M059J (cell line): ENCODE measurements at places on chromosomes 12 and 14. TPM values are rescaled to one million over a fixed set of nuclear protein-coding genes. Genes with fewer than 3 reads are reported as not detected.
A peak's percentile ranks its signal among the peaks of the same experiment; 100 is the strongest.

GRCh38 chr12:113766131-113766878 is 199.8 kb downstream of the RBM19 start:
- no peak for DNase-seq

GRCh38 chr12:45726603-45727300 is 2.8 kb upstream of the ARID2 start:
- peak; percentile 48 for DNase-seq

The SERPINA9 gene
- not detected in 2 replicates for total RNA-seq

The KRT7 gene
- total RNA-seq: 3.0 and 8.4 TPM in 2 replicates

The CLEC9A gene
- 0.07 TPM in 1 of 2 replicates, not detected in the other for total RNA-seq

The GALNT6 gene
- total RNA-seq: 31.4 and 48.0 TPM in 2 replicates

DNA sequence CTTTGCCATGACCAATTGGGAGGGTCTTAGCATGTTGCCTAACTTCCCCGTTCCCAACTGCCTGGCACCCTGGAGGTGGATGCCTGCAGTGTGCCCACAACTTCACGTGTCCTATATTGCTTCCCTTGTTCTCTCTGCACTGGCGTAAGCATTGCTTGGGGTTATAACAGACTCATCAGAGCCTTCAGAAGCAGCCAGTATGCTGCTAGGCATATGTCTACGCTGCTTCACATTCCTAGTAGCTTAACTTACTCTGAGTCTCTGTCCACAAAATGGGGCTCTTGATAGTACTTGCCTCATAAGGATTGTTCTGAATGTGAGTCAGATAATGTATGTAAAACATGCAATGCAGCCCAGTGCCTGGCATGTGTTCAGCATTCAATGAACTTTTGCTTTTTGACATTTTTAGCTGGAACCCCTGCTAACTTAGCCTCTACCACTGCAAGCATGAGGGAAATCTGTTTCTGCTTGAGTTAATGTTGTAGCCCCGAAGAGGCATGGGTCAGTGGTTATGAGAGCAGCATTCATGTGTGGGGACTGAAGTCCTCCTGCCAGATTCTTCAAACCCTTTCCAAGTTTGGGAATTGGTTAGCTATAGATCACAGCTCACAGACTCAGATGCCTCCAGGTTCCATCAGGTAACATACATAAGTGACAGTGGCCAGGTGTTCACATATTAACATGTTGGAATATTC is 2.8 kb downstream of the SLC5A8 start:
- no peak for DNase-seq

- no peak for DNase-seq
Measured at GRCh38 chr12:120242275-120242799, 23.2 kb downstream of the PXN start.

DNA sequence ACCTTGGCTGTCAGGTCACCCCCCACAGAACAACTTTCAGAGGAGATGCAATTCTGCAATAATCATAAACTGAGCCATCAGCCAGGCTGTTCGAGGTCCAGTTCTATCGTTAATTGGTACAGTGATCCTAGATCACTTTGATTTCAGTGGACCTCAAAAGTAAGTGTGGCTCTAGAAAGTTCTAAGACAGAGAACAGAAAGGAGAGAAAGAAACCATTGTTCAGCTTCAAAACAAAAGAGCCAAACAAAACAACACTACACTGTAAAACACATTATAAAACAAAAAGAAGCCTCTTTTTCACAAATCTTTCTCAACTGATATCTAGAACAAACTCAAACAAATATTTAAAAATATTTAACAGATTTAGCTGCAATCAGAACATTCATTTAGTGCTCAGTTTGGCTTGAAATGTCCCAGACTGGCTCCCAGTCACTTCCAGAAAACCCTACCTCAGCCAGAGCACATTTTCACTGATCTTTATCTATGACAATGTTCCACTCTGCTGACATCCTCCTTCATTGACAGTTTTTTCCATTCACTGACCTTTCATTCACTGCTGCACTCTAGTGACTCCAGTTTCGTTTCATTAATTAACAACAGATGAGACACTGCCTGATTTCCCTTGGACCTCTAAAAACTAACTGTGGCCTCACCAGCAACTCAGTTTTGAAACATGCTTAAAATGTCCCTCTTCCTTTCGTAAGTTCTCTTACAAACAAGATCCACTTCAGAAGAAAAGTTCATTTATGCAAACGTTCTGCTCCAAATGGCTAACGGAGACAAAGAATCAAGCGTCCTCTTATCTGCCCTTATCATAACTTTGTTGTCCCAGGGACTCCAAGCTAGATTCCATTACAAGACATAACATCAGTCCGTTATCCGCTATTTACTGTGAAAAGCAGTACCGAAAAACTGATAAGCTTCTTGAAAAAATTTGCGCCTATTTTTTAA is 56.8 kb downstream of the DUSP16 start:
- DNase-seq: peak; percentile 75

GRCh38 chr14:94115631-94116030 is 5.1 kb downstream of the IFI27 start:
- DNase-seq: no peak

DNA sequence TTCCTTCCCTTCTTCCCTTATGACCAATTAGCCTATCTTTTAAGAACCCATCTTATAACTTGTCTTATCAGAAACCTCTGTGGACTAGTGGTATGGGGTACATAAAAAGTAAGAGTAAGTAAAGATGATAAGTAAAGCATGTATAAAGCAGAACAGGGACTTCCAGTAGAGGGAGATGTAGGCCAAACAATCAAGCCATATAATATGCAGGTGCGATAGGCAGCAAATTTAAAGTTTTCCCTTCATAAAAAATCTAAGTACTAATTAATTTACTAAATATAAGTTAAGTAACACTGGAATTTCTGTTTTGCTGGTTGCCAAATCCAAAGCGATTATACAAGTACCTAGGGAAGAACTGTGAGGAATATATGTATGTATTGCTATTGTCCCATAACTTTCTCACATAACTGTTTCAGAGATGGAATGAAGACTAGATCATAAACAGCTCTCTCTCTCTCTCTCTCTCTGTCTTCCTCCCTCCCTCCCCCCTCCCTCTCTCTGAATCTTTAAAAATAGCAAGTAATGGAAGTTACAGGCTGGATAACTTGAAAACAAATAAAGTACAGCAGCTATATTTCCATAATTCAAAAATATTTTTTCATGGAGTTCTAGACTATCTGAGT is 25.7 kb downstream of the METTL25 start:
- DNase-seq: peak; percentile 9

- no peak for DNase-seq
Measured at GRCh38 chr14:42804141-42804540, 1197.5 kb downstream of the LRFN5 start.

The FERMT2 gene
- total RNA-seq: 64.2 and 80.1 TPM in 2 replicates

DNA sequence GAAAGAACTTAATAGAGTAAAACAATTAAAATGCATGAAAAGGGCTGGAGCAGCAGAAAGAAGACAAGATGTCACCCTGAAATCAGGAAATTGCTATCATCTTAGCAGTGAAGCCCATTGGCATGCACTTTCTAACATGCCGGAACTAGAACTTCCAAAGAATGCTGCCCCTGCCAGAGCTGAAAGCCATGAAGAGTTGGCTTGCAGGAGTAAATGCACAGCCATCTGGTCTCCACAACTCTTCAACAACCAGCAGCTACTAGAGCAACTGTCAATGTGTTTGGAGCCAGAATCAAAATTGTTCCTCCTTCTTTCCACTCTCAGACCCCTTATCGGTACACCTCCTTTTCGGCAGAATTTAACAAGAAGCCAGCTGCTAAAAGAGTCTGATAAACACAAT is 414.1 kb downstream of the KCNH5 start:
- no peak for DNase-seq

- DNase-seq: no peak
Measured at GRCh38 chr14:105014032-105014431, 6.9 kb downstream of the CDCA4 start.

The COX8C gene
- total RNA-seq: not detected in 2 replicates

The REC8 gene
- total RNA-seq: 1.3 and 4.8 TPM in 2 replicates

GRCh38 chr14:93239869-93240677 is 33.0 kb downstream of the UBR7 start:
- DNase-seq: peak; percentile 68

DNA sequence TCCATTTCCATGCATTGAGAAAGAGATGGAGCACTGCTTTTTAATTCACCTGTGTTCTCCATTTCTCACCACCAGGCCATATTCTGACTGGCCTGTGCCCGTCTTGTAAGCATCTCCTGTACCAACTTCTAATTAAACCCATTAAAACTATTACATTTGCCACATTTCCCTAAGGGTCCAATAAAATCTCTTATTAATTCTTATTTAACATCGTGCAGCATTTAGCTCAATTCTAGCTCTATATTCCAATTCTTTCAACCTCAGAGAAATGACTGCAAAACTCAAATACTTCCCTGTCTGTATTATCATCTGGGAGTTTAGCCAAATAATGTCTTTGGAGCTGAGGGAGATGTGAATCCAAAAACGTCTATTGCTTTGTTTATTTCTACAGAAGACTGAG is 495.4 kb upstream of the TMEM132C start:
- no peak for DNase-seq

DNA sequence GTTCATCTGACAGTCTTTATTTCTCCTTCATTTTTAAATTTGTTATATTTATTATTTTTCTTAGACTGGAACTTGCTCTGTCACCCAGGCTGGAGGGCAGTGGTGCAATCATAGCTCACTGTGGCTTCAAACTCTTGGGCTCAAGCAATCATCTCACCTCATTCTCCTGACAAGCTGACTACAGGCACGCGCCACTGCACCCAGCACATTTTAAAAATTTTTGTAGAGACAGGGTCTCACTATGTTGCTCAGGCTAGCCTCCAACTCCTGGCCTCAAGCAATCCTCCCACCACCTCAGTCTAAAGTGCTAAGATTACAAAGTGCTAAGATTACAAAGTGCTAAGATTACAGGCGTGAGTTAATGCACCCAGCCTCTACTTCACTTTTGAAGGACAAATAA is 96.6 kb downstream of the RALGAPA1 start:
- no peak for DNase-seq

DNA sequence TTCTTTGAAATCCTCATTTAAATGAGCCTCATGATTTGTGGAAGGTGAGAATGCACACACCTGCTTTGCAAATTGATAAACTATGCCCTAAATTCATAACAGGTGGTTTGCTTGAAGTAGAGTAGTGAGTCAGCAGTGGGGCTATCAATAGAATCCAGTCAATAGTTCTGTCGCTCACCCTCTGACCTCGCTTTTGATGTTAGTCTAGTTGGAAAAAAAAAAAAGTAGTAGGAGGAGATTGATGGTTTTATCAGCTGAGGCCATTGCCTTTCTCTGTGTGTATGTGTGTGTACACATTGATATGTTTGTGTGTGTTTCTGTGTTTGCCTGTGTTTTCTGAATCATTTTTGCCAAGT is 267.3 kb downstream of the SNAPC1 start:
- no peak for DNase-seq

DNA sequence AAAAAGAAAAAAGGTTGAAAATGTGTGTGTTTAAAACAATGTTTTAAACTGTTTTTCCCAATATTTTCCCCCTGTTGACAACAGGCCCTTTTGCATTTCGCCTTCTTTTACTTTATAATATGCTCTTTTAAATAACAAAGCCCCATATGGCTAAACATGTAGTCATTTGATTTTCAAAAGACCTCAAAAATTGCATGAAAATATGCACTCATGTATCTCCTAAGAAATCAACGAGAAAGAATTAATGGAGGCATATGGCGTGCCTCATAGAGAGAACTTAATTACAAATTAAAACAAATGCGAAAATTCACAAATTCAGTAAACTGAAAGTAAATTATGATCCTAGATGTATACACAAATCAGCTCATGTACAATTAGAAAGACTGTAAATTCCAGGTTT is 202.6 kb upstream of the FOXN3 start:
- DNase-seq: no peak

The SYT1 gene
- 5.7 and 8.7 TPM in 2 replicates for total RNA-seq

GRCh38 chr12:121614872-121615467 is 11.4 kb upstream of the ORAI1 start:
- no peak for DNase-seq

DNA sequence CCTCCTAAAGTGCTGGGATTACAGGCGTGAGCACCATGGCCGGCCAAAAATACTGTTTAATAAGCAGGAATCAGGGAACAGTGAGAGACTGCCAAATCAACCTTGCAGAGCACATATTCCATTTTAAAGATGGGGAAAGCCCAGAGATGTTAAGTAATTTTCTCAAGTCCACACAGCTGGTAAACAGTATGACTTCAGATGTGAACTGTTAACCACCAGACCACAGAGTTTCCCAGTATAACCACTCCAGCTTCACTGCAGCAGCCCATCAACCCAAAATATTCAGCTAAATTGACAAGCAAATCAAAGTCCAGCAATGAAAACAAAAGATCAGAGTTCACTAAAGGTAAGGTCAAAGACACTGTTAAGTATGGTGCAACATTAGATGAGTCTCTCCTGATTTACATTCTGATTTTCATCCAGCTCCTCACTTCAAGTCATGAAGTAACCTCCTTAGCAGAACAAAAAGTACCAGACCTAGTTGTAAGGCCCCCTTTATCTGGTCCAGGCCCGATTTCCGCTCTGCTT is 82.1 kb downstream of the TRAFD1 start:
- DNase-seq: no peak

DNA sequence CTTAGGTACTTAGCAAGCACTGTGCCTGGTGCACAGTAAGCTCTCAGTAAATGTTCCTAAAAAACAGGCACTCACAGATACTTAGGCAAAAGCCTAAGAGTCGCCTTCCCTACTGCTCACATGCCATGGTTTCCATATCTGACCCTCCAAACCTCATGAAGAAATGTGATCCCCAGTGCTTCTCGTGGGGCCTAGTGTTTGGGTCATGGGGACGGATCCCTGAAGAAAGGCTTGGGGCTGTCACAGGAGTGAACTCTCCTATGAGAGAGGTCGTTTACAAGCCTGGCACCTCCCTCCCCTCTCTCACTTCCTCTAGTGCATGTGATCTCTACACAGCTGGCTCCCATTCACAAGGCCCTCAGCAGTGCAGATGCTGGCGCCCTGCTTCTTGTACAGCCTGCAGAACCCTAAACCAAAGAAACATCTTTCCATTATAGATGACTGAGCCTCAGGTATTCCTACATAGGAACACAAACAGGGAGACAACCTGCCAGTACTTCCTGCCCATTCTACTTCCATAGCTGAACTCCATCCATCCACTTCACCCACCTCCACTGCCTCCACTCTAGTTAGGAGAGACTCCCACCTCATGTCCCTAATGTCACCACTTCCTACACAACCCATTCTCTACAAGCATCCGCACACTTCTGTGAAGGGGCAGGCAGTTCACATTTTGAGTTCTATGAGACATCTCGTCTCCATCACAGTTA is 2.9 kb downstream of the SLC15A4 start:
- DNase-seq: no peak

DNA sequence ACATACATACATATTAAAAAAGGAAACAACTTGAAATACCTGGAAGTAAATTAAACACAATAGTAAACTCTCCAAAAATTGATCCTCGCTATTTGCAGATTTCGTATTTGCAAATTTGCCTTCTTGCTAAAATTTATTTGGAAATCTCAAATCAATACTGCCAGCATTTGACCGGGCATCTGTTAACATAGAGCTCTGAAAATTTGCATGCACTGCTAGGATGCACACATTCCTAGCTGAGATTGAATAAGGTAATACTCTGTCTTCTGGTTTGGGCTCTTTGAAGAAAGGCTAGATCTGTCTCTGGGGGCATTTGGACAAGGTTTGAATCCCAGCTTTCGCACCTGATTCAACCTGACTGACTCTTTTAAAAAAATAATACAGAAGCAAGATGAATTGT is 729.1 kb upstream of the MGAT4C start:
- DNase-seq: no peak

GRCh38 chr12:108972358-108972757 is 48.5 kb downstream of the SVOP start:
- DNase-seq: peak; percentile 38

GRCh38 chr12:68018315-68018714 is 29.1 kb downstream of the IFNG-AS1 start:
- no peak for DNase-seq

The MFAP5 gene
- not detected in 2 replicates for total RNA-seq

GRCh38 chr12:4701395-4702190 is 18.6 kb upstream of the GALNT8 start:
- DNase-seq: no peak
